KBM-7 (cell line): ENCODE measurements at places on chromosomes 12 and 14.

DNA sequence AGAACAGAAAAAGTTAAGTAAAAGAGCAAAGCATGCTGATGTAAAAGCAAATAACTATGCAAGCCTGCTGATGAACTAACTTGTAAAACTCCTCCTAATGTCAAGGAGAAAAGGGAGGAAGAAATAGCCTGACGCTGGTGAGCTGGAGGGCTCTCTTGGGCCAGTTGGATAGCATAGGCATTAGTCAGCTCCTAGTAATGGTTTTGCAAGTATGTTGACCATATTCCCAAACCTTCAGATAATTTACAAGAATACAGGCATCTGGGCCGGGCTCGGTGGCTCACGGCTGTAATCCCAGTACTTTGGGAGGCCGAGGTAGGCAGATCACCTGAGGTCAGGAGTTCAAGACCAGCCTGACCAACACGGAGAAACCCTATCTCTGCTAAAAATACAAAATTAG is 871.4 kb downstream of the C12orf50 start:
- no peak for DNase-seq

GRCh38 chr12:1619159-1619558 is 9.9 kb upstream of the WNT5B start:
- DNase-seq = no peak

- DNase-seq = no peak
Observed at GRCh38 chr14:72523424-72524294, 370.2 kb downstream of the DPF3 start.

DNA sequence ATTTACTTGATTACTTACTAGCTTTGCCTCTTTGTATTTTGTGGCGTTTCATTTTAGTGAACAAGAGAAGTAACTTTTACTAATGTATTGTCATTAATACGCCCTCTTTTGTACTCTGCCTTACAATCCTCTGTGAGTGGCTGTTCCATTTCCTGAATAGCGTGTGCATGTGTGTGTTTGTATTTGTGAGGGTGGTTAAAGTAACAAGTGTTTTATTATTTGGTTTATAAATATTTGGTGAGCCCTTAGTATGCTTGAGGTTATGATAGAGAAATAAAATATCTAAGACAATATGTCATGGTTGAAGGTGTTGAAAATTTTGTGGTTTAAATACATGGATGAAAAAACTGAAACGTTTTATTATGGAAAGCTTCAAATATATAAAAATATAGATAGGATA is 71.7 kb upstream of the REP15 start:
- no peak for DNase-seq

DNA sequence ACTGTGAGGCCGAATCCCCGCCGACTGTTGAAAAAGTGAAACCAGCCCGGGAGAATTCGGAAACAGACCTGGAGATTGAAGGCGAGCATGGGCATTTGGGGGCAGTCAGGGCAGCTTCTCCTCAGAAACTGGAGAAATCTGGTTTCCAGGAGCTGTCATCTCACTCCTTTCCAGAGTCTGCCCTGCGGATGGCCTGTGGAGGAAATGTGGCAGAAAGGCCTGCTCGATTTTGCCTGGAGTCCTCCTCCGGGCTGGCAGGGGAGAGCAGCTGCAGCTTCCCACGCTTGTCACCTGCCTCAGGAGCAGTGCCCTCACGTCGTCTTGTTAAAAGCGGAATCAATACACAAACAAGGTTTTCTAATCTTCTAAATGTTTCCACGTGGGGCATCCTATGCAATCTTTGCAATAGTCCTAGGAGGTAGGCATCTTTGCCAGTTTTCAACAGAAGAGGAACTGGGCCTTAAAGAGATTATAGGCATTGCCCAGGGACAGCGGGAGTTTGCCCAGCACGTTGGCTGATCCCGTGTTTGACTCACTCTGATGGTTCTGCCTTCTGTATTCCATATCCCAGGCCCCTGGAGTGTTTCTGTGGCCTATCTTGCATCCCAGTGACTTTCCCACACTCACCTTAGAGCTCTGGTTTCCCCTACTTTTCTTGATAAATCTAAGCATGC is 2.3 kb downstream of the LRRC74A start:
- DNase-seq = no peak

DNA sequence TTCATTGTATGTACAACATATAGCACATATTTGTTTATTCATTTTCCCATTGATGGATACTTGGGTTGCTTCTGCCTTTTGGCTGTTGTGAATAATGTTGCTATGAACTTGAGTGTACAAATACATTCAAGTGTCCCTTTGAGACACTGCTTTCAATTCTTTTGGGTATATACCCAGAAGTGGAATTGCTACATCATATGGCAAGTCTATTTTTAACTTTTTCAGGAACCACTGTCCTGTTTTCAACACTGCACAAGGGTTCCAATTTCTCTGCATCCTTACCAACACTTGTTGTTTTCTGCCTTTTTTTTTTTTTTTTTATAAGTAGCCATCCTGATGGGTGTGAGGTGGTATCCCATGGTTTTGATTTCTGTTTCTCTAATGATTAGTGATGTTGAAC is 15.9 kb downstream of the RBMS2 start:
- no peak for DNase-seq

DNA sequence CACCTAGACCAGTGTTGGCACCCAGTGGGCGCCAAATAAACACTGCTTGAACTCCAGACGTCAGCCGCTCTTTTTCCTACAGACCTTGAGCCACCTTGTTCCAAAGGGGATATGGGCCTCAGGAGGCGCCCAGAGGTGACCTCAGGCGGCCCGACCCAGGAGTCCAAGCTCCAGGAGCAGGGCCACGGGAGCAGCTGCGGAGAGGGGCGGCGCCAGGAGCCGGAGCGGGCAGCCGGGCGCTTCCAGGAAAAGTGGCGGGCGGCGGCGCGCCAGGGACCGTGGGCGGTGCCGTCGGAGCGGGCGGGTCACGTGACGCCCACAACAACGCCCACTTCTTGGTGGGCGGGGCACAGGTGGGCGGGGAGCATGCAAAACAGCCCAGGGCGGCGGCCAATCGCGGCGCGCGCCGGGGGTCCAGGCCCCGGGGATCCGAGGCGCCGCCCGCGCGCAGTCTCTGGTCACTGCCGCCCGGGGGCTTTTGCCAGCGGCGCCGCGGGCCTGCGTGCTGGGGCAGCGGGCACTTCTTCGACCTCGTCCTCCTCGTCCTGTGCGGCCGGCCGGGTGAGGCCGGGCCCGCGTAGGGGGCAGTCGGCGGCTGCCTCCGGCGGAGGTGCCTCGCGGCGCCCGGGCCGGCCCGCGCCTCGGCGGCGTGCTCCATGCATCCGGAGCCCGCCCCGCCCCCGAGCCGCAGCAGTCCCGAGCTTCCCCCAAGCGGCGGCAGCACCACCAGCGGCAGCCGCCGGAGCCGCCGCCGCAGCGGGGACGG is at the start of gene ORAI1:
TSS of gene ORAI1 (plus strand) at position 444 of the 766 bp plus-strand sequence.
- DNase-seq = peak; percentile 96

- DNase-seq = no peak
Observed at GRCh38 chr12:53063708-53064612, 14.1 kb downstream of the TNS2 start.

DNA sequence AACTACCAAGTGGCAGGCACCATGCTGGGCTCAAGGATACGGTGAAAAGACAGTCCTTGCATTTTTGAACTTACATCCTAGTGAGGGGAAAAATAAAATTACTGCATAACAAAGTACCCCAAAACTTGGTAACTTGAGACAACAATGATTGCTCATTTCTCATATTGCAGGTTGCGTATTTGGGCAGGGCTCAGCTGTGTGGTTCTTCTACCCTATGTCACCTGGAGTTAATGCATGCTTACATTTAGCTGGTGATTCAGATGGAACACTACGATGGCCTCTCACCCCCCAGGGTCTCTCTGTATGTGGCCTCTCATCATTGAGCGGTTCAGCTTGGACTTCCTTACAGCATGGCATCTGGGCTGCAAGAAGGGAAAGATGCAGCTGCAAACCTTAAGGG is 60.7 kb upstream of the RBM19 start:
- DNase-seq = no peak

DNA sequence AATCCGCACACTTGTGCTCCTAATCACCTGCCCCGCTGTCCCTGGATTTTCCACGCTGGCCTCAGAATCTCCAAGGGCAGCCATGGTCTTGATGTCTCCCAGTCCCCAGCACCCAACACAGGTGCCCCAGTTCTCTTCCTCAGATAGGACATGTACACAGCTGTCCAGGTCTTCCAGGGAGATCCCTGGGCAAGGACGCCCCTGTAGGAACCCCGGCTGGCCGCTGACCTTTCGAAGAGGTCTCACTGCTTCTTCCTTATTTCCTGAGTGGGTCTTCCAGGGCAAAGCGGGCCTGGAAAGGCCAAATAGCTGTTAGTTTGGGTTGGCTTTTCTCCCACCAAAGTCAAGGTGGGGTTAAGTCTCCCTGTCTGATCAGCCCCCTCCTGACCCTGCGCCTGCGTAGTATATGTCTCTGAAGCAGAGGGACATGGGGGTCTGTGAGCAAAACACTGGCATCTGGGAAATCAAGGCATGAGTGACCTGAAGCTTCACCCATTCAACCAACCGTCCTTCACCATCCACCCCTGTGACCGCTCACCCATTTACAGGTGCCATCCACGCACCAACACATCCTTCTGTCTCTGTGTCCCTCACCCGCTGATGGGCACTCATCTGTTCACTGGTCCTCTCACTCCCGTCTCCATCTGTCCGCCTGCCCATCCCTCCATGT is 4.6 kb downstream of the BEGAIN start:
- DNase-seq = no peak

DNA sequence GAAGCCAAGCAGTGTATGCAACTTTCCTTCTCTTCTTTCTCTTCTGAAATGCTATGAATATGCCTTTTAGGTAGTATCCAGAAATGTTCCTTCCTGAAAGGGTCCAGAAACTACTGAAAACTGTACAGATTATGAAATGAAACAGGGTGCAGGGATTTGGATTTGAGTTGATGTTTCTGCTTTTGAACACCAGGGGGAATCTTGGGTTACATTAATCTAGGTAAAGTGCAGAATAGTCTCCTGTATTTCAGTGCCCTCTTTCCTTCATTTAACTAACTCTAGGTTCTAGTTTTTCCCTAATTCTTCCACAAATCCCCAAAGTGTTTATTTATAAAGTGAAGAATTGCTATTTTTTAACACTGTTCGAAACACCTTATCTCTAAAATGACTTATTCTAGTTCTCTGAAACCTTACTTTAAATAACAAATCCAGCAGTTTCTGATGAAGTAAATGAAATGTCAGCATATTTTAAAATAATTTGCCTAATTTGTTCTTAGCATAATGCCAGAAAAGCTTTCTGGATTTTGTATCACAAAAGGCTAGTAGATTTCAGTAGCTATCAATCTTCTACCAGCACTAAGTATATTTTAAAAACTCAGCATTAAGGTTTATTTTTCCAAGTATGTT is 111.9 kb downstream of the LRRK2 start:
- peak; percentile 36 for DNase-seq

GRCh38 chr12:101439236-101439635 is 31.7 kb upstream of the ARL1 start:
- no peak for DNase-seq

DNA sequence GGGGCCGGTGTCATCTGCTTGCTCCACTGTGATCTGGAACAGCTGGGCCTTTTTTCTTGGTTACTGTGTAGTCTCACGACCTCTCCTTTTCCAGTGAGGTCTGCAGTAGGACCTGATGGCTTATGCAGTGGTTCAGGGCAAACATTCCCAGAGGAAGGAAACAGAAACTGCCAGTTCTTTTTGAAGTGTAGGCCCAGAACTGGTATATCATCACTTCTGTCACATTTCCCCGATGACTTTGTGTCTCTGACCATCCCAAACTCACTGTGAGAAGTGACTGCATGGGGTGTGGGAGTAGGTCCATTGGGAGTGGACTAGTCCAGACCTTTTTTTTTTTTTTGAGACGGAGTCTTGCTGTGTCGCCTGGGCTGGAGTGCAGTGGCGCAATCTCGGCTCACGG is 38.4 kb downstream of the RCOR1 start:
- no peak for DNase-seq

GRCh38 chr14:78071016-78071549 is 99.1 kb upstream of the NRXN3 start:
- DNase-seq = no peak

DNA sequence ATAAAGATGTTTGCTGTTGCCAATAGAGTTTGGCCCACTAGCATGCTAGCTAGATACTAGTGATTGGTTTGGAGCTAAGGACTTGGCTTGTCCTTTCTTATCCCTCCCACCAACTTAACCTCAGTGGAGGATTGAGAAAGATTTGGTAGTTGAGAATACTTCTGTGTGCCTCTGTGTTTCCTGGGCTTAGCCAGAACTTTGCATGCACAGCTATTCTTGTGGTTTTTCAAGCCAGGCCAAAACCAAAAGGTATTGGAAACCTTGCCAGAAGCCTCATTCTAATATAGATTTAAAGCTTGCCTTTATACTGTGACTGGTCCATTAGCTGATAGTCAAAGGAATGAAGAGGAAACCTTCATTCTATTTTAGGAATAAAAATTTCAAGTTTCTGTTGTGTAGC is 188.5 kb downstream of the CCDC91 start:
- DNase-seq = peak; percentile 12

- no peak for DNase-seq
Observed at GRCh38 chr12:27345376-27345775, 12.7 kb downstream of the BMAL2 start.

GRCh38 chr12:87985069-87985675 is 44.0 kb downstream of the C12orf50 start:
- no peak for DNase-seq

GRCh38 chr14:105299654-105300541 is 903 bp downstream of the BRF1 start:
- no peak for DNase-seq

- DNase-seq = no peak
Observed at GRCh38 chr14:65703521-65703920, 291.0 kb downstream of the FUT8 start.

DNA sequence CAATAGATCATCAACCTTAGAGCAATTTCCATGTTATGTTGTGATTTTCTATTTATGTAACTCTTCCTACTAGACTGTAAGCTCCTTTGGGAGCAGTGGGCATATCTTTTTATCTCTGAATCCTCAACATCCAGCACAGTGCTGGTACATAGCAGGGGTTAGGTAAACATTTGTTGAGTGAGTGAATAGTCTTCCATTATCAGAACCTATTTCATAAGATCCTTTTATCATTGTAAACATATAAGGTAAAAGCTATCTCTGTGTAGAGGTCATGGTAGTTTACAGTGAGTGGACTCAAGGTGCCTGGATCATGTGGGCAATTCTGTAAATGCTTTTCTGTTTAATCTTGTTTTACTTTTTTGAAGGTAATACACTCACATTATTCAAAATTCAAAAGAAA is 15.1 kb downstream of the FKBP11 start:
- DNase-seq = no peak

DNA sequence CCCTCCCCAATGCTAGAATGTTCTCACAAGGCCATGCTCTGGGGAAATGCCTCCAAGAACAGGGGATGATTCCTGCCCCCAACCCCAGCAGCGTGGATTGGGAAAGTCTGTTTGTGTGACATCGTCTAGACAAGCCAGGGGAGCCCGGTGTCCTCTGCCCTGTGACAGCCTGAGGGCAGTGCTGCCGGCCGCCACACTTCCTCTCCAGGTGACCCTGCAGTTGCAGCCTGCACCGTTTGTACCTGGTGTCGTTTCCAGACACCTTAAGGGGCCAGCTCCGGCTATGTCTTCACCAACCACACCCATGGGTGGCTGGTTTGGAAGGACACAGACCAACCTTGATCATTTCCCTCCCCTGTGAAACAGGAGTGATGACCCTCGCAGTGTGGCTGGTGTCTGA is 372.6 kb downstream of the BCL11B start:
- DNase-seq = no peak

- peak; percentile 64 for DNase-seq
Observed at GRCh38 chr12:53217051-53217930, 10.2 kb upstream of the ITGB7 start.

GRCh38 chr12:109702111-109702841 is 11.3 kb upstream of the FAM222A start:
- no peak for DNase-seq

GRCh38 chr12:105831372-105831771 is 307.4 kb downstream of the NUAK1 start:
- DNase-seq = no peak
